ENCODE measurements at places on chromosomes 4 and X.

DNA sequence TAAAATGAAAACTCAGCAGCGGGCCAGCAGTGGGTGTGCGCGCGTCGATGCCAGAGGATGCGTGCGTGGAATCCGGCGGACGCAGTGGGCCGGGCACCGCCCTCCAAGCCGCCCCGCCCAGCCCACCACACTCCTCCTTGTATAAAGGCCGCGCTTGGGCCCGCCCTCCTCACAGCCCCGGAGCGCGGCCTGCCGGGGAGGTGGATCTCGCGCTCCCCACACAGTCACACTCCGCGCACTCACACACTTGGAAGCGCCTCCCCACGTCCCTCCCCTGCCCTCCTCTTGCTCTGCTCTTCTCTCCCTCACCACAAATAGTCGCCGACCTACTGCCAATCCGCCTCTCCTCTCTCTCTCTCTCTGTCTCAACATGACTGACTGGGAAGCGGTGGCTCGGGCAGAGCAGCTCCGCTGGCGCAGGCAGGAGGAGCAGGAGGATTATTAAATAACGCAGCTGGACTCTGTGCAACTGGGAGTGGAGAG lies at the start of gene CCSER1:
Gene CCSER1 (plus strand): TSS at position 172 of the 483 bp plus-strand sequence.
- DNase-seq = peak; percentile 81

DNA sequence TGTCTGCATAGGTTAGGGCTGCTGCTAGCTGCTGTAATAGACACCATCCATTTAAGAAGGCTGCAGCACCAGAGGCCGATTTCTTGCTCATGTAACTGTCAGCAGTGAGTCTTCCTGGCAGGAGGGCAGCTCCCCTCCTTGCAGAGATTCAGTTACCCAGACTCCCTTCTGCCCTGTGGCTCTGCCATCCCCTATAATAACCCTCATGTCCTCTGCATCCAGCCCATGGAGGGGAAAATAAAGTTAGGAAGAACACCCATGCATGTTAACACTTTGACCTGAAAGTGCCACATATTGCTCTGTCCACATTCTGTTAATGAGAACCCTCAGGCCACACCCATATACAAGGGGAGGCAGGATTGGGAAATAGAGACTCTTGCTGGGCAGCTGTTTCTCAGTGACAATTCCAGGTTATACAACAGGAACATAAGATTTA lies 5.4 kb downstream of the STBD1 start:
- peak; percentile 32 for DNase-seq

- DNase-seq = no peak
Measured at GRCh38 chrX:150730719-150731118, 37.5 kb downstream of the MTMR1 start.

GRCh38 chrX:120662662-120663061 lies 32.8 kb upstream of the C1GALT1C1 start:
- DNase-seq = no peak

GRCh38 chr4:177986236-177986635 lies 544.0 kb upstream of the AGA start:
- DNase-seq = no peak

- no peak for DNase-seq
Measured at GRCh38 chrX:120224388-120224787, 26.2 kb upstream of the ZBTB33 start.

GRCh38 chr4:8192748-8193738 lies 6.0 kb upstream of the SH3TC1 start:
- DNase-seq = peak; percentile 64

All from inflammatory macrophage (primary cell).